ENCODE measurements at places on chromosomes 5 and 9.
A peak's percentile ranks its signal among the peaks of the same experiment; 100 is the strongest.

DNA sequence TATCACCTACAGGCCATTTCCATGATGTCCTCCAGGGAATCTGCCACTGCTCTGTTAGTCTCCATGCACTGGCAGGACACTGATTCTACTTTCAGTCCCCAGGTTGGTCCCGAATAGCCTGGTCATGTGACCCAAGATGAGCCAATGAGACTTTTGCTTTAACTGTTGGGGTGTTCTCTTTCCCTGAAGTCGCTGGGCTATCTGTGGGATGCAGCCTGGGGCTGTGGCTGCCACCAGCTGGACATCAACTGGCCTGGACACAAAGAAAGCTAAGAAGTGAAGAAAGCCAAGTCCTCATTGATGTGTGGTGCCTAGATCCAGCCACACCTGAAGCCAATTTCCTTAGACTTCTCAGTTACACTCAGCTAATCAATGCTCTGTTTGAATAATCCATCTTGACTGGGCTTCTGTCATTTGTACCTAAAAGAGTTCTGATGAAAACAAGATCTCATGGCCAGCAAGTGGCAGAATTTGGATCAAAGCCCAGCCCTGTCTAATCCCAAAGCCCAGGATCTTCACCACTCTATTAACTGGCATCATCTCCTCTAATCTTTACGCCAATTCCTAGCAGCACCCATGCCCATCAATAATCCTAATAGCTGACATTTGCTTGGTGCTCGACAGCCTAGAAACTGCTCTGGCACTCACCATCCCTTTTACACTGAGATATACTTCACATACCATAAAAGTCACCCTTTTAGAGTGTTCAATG, 37.0 kb downstream of the SH3PXD2B start:
- no peak for DNase-seq

DNA sequence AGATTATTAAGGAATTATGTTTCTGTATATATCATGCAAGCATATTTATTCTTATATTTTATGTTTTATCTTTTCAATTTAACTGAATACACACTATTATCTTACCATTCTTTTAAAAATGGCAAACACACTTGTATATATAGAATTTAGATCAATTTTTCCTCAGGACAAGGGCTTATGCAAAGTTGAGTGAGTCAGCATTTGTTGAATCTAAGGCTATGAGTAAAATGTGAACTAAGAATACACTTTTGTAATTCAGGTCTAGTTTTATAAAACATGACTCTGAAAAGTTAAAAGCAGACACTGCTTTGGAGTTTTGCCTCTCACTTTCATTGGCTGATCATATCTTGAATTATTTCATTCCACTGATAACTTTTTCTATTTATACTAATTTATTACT, 127.8 kb downstream of the FOCAD start:
- no peak for DNase-seq

DNA sequence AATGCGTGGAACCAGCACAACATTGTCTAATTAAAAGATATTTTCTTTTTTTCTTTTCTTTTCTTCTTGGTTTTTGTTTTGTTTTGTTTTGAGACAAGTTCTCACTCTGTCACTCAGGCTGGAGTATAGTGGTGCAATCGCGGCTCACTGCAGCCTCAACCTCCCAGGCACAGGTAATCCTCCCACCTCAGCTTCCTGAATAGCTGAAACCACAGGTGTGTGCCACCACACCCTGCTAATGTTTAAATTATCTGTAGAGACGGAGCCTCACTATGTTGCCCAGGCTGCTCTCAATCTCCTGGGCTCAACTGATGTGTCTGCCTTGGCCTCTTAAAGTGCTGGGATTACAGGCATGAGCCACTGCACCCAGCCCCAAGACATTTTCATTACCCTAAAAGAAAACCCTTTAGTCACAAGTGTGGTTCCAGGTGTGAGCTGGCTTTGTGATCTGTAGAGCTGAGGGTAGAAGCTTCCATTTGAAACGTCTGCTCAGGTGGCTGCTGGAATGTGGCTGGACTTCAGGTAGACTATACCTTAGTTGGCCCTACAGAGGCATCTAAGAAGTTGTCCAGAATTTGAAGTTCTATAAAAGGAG, 19.1 kb upstream of the NEK6 start:
- no peak for DNase-seq

GRCh38 chr9:127396253-127396807, 639 bp upstream of the SLC2A8 start:
- DNase-seq, result no peak

- no peak for DNase-seq
These were observed 97.3 kb upstream of the SH3GL2 start for GRCh38 chr9:17481565-17481964.

DNA sequence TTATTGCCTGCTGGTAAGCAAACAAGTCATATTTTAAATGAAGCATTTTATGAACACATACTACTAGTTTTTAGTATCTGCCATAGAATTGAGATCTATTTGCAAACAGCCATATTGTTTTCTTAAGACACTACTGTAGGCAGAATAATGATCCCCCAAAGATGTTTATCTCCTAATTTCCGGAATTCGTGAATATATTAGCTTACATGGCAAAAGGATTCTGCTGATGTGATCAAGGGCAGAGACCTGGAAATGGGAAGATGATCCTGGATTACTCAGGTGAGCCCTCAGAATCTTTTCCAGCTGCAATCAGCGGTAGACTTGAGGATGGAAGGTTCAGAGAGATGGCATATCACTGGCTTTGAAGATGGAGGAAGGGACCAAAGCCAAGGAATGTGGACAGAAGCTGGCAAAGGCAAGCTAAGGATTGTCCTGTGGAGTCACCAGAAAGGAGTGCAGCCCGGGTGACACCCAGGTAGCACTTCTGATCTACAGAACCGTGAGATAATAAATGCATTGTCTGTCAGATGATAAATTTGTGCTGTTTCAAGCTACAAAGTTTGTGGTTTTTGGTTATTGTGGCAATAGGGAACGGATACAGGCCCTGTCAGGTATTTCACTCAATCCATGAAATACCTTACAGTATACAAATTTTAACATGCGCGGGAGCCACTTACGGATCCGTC, 1.0 kb upstream of the ERCC6L2 start:
- peak; percentile 1 for DNase-seq

- DNase-seq, result no peak
These were observed 586.0 kb downstream of the CCDC171 start for GRCh38 chr9:16138561-16139491.

- DNase-seq, result no peak
These were observed 8.1 kb downstream of the NDST1 start for GRCh38 chr5:150516011-150516410.
